ENCODE measurements at places on chromosomes 7 and 10.

DNA sequence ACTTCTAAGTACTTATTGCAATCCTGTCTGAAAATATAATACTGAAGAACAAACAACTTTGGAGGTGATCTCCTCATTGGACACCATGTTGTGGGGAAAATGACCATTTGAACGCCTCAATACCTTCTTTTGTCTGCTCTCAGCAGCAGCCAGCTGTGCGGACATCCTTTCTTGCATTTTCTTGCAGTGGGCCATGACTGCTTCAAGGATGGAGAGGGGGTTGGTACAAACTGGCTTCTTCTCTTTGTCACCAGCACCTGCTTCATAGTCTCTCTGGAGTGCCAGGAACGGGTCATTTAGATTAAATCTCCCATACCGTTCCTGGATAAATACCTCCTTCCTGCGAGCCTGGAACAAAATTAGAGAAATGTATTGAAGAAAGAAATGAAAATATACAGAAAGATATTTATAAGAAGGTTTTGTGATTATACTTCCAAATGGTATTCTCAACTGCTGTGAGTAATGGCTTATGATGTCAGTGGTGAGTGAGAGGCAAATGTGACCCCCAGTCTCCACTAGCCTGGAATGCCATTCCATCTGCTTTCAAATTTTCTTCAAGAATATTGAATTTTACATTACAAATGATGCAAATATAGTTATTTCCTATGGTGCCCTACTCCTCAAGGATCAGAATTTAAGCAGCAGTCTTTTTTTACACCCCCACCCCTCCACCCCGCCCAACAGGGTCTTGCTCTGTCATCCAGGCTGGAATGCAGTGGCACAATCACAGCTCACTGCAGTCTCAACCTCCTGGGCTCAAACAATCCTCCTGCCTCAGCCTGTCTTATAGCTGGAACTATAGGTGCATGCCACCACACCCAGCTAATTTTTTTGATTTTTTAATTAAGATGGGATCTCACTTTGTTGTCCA, 62.4 kb downstream of the CTTNBP2 start:
- H3K4me1 ChIP-seq: peaks cover 23% of the 10 kb centered on the region
- no peak for DNase-seq
- no peaks in the 10 kb centered on the region for H3K27me3 ChIP-seq
- H3K4me3 ChIP-seq: no peak overlapping the region

DNA sequence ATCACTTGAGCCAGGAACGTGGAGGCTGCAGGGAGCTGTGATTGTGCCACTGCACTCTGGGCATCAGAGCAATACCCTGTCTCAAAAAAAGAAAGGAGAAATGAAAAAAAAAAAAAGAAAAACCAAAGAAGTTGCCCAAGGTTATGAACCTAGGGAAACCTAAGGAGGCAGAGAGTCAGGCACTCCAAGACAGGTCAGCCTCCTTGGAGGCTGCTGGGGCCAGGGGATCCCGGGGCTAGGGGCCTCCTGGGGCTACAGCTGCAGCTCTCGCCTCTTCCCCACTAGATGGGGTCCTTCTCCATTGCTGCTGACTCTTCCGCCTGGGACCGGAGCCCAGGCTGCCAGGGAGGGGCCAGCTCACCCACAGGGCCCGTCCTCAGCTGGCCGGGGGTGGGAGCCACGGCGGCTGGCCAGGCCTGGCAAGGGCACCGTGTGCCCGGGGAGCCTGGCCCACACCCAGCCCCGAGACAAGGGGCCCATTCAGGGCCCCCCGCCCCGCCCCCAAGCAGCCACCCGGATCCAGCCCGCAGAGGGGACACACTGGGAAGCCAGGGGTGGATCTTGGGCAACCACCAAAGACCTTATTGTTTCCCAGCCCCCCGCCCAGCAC, 1.7 kb upstream of the SPACDR start:
- no peaks in the 10 kb centered on the region for H3K27me3 ChIP-seq
- H3K27ac ChIP-seq: peak overlapping the region; percentile 42
- no peaks in the 10 kb centered on the region for H3K36me3 ChIP-seq
- H3K4me3 ChIP-seq: no peak overlapping the region
- DNase-seq: peak; percentile 88

GRCh38 chr7:148621563-148621962, 31.0 kb downstream of the C7orf33 start:
- no peaks in the 10 kb centered on the region for H3K4me1 ChIP-seq
- H3K27me3 ChIP-seq: no peaks in the 10 kb centered on the region
- no peak overlapping the region for H3K4me3 ChIP-seq
- DNase-seq: no peak
- H3K36me3 ChIP-seq: no peaks in the 10 kb centered on the region

DNA sequence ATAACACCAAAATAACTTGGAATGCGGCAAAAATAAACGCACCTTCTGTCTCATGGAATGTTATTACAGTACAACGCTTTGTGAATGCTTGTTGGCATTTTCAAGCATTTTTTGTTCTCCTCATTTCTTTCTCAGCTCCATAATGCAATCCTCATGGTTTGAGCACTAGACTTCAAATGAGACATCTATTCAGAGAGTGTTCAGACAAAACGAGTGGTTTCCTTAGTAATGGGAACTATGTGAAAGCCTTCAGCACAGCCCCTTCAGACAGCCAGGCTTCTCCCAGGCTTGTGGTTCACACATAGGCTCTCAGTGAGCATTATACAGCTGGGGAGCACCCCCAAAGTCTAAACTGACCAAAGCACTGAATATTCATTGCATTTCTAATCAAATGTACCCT, 8.6 kb upstream of the LRRN3 start:
- H3K4me1 ChIP-seq: no peaks in the 10 kb centered on the region
- H3K27me3 ChIP-seq: no peaks in the 10 kb centered on the region
- H3K4me3 ChIP-seq: no peak overlapping the region
- H3K27ac ChIP-seq: no peak overlapping the region
- no peaks in the 10 kb centered on the region for H3K36me3 ChIP-seq
- DNase-seq: no peak

DNA sequence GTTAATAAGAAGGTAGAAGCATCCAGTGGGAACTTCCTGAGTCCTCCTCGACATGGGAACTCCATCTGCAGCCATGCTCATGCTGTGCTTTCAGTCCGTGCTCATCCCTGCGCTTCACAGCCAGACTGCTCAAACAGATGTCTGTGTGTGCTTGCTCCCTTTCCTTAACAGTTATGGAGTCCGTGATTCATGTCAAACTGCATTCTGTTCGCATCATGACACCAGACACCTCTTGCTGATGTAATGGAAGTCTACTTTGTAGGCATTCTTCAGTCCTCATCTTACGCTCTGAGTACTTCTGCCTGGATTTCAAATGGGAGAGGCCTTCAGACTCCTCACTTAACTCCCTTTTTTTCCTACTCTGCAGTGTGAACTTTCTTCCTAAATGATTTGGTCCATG, 304.9 kb downstream of the SUGCT start:
- no peaks in the 10 kb centered on the region for H3K36me3 ChIP-seq
- no peaks in the 10 kb centered on the region for H3K27me3 ChIP-seq
- H3K4me3 ChIP-seq: no peak overlapping the region

DNA sequence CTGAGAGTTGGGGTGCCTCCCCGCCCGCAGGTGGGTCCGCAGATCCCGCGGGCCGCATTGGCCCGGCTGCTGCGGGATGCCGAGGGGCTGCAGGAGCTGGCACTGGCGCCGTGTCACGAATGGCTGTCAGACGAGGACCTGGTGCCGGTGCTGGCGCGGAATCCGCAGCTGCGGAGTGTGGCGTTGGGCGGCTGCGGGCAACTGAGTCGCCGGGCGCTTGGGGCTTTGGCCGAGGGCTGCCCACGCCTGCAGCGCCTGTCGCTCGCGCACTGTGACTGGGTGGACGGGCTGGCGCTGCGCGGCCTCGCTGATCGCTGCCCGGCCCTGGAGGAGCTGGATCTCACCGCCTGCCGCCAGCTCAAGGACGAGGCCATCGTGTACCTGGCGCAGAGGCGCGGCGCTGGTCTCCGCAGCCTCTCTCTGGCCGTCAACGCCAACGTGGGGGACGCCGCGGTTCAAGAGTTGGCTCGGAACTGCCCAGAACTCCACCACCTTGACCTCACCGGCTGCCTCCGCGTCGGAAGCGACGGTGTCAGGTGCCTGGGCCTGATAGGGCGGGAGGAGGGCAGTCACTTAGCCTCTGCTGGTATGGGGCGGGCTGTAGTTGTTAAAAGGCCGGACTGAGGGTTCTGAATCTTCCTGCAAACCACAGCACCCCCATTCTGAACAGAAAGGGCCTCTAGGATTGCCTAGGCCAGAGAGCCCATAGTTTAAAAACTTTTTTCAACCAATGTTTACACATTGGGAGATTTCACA, 1.3 kb downstream of the FBXL15 start:
- H3K36me3 ChIP-seq: no peaks in the 10 kb centered on the region
- peaks cover 12% of the 10 kb centered on the region for H3K4me1 ChIP-seq

- no peaks in the 10 kb centered on the region for H3K36me3 ChIP-seq
- H3K4me3 ChIP-seq: no peak overlapping the region
- no peak overlapping the region for H3K27ac ChIP-seq
- H3K4me1 ChIP-seq: no peaks in the 10 kb centered on the region
- DNase-seq: no peak
These were observed 46.5 kb upstream of the PTN start for GRCh38 chr7:137390076-137390475.

DNA sequence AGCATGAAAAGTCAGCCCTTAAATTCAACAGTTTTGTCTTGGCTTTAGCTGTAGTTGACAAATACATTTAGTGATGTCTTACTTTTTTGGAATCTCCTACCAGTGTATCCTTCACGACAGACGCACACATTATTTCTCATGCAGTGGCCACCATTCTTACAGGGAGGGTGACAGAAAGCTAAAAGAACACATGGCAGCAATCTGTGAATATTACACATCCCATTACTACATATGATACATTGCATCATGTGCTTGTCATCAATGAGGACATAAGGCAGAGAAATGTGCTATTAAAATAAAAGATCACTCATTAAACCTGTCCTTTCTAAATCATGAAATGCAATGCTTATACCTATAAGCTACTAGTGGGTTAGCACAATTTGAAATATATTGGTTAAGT, 66.6 kb downstream of the VWDE start:
- no peak overlapping the region for H3K27ac ChIP-seq
- H3K4me3 ChIP-seq: no peak overlapping the region
- H3K4me1 ChIP-seq: no peaks in the 10 kb centered on the region

DNA sequence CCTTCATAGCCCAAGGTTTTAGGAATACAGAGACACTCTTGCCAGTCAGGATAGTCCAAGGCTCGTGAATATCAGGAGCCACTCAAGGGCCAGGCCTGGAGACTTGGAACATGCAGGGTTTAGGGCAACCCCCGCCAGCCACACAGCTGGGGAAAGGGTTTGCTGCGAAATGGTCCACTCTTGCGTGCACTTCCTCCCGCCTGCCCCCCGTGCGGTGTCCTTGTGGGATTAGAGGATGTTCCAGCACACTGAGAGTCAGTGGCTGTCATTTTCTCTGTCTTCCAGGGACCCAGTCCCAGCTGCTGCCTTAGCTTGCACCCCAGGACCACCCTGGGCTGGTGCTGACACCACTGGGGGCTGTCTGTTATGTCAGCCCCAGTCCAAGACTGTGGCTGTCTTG, 38.5 kb downstream of the POR start:
- no peak overlapping the region for H3K4me3 ChIP-seq
- no peak for DNase-seq
- H3K36me3 ChIP-seq: no peaks in the 10 kb centered on the region
- H3K27ac ChIP-seq: no peak overlapping the region
- H3K27me3 ChIP-seq: no peaks in the 10 kb centered on the region

GRCh38 chr7:150891740-150892139, 39.4 kb downstream of the AOC1 start:
- no peaks in the 10 kb centered on the region for H3K36me3 ChIP-seq
- no peaks in the 10 kb centered on the region for H3K27me3 ChIP-seq
- no peak overlapping the region for H3K4me3 ChIP-seq
- DNase-seq: no peak
- H3K4me1 ChIP-seq: no peaks in the 10 kb centered on the region
- H3K27ac ChIP-seq: no peak overlapping the region

DNA sequence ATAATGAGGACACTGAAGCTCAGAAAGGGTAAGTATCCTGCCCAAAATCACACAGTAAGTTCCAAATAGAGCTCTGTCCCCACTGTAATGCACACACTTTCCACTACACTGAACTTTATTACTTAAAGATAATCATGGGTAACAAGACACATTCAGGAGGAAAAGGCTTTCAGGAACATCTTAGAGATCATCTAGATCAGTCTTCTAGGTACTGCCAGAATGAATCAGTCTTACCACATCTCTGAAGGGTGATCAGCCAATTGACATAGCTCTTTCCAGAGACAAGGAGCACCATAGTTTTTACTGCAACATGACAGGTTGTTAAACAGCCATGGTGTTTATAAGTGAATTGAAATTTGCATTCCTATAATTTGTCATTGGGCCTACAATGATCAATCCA, 5.4 kb upstream of the HERPUD2 start:
- DNase-seq: no peak
- no peaks in the 10 kb centered on the region for H3K4me1 ChIP-seq
- H3K36me3 ChIP-seq: no peaks in the 10 kb centered on the region
- H3K4me3 ChIP-seq: no peak overlapping the region

DNA sequence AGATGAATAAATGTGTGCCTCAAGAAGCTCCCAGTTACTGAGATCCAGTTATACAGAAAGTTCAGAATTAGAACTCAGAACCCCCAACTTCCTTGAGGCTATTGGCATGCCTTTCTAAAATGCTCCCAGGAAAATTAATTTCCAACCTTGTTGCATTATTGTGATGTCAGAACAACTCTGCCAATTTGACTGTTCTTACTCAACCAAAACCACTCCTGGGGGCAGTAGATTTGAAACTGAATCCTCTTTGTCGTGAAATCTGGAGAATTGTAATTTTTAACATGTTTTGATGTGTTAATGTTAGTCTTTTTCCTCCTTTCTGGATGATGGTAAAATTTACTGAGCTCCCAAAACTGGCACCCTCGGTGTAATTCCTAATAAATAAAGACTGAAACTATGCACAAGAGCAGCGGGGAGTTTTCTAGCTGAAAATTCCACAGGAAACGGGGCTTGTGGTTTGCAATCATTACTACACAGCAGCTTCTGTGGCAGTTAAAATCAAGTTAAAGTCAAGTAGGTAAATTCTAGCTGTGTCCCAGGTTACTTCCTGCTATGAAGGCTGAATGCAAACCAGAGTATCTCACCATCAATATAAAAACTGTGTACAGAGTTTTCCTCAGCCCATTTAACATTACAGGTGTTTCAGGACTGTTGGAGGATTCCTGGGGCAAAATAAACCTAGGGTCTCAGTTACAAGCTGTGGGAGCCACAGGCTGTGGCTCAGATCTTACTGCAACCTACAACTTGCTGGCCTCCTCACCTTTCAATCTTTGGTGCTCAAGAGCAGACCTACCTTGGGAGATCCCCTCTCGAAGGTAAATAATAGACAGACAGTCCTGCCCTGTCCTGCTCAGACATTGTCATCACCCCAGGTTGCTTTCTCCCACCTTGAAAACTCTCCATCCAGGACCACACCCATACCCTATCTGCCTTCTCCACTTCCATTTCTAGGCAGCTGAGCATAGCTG, 156.3 kb upstream of the KMT2E start:
- no peak for DNase-seq
- no peak overlapping the region for H3K4me3 ChIP-seq
- H3K27ac ChIP-seq: no peak overlapping the region
- no peaks in the 10 kb centered on the region for H3K4me1 ChIP-seq
- H3K36me3 ChIP-seq: no peaks in the 10 kb centered on the region

- H3K27ac ChIP-seq: no peak overlapping the region
- H3K36me3 ChIP-seq: no peaks in the 10 kb centered on the region
- H3K27me3 ChIP-seq: no peaks in the 10 kb centered on the region
- no peak for DNase-seq
- no peak overlapping the region for H3K4me3 ChIP-seq
These were observed 292.5 kb upstream of the SEMA3C start for GRCh38 chr7:81211204-81211933.
